ENCODE measurements at places on chromosomes 11 and 22. TPM values are rescaled to one million over a fixed set of nuclear protein-coding genes. Genes with fewer than 3 reads are reported as not detected.

Gene CRYBB2
- total RNA-seq, result not detected

Gene MMP1
- 34.8 TPM for total RNA-seq

Gene SCUBE1
- under 0.01 TPM for total RNA-seq

Gene FIBP
- 40.2 TPM for total RNA-seq

Gene FBLN1
- total RNA-seq, result 97.0 TPM

Gene SLC25A1
- 39.7 TPM for total RNA-seq

Gene ART1
- total RNA-seq, result not detected

Gene GDPD4
- not detected for total RNA-seq
